ENCODE measurements at places on chromosomes 7 and 10.
A peak's percentile ranks its signal among the peaks of the same experiment; 100 is the strongest.

- no peak for DNase-seq
Measured at GRCh38 chr10:91197127-91197526, 23.3 kb upstream of the PCGF5 start.

- DNase-seq: no peak
Measured at GRCh38 chr7:96304573-96304972, 17.3 kb downstream of the SLC25A13 start.

GRCh38 chr7:43576241-43576640 lies 6.7 kb upstream of the STK17A start:
- no peak for DNase-seq

- no peak for DNase-seq
Measured at GRCh38 chr7:133742709-133743538, 384.2 kb upstream of the LRGUK start.

DNA sequence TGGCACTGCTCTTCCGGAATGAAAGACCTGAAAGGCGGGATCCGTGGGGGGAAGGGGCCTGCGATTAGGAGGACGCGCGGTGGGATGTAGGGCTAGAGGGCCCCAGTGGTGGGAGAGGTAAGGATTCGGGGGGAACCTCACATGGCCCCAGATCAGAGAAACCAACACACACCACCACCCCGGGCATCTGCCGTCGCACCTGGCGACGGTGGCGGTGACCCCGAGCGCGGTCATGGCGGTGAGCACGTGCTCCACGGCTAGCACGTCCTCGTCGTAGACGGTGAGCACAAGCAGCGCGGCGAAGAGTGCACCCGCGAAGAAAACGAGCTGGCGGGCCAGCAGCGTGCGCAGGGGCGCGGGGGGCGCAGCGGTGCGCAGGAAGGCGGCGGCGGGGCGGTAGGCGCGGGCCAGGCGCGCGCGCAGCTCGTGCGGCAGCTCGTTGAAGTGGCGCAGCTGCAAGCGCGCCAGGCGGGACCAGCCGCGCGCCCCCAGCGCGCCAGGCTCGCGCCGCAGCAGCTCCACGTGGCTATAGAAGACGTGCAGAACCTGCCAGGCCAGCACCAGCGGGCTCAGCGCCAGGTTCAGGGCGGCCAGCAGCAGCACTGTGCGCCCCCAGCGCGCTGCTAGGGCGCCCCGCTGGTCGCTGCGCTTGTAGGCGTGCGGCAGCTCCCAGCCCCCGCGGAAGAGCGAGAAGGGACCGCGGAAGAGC lies 5.7 kb downstream of the ATG9B start:
- DNase-seq: no peak

DNA sequence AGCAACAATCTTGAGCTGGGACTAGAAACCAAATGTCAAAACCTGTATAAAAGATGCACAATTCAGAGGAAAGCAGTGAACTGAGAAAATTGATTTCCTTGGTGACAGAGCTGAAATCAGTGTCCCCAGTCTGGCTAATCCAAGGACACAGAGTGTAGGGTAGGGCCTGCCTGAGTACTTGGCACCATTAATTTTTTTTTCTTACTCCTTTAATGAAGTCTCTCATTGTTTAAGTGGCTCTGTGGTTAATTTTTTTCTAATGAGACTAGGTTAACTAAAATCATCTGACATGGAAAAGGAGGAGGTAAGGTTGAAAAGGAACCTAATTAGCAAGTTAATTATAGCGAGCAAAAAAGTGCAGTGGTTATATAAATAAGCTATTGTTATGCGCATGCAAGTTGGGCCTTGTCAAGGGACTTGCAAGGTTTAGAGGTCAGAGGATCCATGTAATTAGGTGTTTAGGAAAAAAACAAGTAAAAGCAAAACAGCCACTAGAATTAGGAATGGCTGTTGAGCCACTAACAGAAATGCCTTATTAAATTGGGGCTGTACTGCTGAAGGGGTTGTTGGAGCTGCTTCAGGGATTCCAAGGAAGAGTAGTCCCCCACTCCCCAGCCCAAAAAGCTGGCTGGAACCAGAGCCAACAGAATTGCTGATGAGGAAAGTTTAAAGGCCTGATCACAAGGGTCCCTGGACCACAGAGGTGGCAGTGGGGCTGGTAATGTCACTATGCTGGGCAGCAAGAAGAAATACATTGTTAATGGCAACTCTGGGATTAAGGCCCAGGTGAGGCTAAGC lies 58.9 kb upstream of the STRIP2 start:
- DNase-seq: no peak

DNA sequence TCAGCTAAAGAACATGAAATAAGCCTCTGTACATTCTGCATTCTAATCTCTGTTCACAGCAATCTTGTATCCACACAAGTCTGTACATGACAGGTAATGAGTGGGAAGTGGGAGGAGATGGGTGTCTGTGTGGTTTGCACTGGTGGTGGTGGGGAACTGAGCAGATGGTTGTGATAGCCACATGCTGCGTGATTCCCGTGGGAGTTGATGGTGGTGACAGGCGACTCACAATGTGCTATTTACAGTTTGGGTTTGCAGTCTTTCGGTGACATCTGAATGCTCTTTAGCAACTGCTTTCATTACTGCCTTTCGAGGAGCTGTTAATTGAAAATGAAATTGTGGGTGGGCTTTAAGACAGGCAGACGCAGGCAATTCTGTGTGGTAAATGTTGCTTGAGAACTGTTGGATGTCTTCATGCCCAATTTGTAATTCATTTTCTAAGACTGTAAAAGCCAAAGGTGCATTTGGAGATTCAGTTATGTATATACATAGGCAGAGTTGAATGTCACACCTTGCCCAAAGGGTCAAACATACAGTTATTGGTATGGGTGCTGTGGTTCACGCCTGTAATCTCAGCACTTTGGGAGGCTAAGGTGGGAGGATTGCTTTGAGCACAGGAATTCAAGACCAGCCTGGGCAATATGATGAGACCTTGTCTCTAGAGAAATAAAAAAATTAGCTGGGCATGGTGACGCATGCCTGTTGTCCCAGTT lies 308.2 kb downstream of the AUTS2 start:
- no peak for DNase-seq

DNA sequence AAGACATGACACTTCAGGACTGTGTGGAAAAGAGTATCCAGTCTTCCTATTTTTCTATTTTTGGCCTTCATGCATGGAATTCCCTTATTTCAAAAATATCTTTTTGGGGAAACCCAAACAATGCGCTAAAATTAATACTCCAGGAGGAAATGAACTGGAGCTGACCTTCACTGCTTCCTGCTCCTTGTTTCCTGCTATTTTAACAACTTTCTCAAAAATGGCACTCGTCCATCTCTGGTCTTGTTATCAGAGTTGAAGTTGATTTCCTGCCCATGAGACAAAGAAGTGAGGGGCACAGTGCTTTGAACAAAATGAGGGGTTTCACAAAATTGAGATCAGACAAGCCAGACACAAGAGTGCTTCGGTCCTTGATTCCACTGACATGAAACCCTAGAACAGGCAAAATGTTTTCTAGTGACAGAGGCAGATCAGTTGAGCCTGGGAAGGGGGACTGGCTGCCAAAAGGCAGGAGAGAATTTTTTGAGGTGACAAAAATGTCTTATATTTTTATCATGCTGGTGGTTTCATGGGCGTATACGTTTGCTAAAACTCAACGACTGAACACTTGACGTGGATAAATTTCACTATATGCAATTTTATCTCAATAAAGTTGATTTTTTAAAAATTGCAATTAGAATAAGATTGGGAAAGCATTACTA lies 193.2 kb downstream of the CREB5 start:
- DNase-seq: no peak

DNA sequence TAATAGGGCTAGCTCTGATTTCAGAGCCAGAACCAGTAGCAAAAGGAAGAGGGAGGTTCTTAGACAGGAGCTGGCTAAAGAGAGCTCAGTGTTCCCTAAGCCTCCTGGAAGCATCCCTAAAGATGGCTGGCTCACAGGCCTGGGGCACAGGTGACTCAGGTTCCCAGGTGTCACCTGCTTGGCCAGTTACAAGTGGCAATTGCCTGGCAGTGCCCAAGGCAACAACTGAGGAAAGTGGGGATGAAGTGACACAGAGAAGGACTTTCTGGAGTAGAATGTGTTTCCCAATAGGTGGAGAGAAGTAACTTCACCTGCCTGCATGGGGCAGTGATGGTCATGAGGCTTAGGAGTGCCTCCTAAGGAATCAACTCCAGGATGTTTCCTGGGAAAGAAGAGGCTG lies 66.5 kb upstream of the EEPD1 start:
- DNase-seq: no peak

GRCh38 chr10:6119423-6119822 lies 30.6 kb downstream of the RBM17 start:
- no peak for DNase-seq

- DNase-seq: no peak
Measured at GRCh38 chr10:48934672-48935501, 4.8 kb downstream of the LRRC18 start.

DNA sequence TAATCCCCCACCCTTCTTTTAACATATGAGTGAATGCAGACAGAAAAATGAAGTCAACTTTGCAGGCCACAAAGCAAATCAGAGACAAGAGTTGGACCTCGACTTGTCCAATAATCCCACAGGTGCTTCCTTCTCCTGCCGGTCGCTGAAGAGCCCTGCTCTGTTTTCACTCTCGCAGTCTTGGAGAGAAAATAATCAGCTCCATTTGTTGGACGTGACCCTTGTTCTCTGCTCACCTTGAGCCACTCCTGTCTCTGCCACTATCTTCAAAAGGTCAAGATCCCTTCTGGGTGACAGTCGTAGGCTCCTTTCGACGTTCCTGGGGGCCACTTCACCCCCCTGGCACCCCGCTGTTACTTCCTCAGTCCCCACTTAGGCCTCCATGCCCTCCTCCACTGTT lies 2.8 kb upstream of the KLF6 start:
- DNase-seq: no peak

DNA sequence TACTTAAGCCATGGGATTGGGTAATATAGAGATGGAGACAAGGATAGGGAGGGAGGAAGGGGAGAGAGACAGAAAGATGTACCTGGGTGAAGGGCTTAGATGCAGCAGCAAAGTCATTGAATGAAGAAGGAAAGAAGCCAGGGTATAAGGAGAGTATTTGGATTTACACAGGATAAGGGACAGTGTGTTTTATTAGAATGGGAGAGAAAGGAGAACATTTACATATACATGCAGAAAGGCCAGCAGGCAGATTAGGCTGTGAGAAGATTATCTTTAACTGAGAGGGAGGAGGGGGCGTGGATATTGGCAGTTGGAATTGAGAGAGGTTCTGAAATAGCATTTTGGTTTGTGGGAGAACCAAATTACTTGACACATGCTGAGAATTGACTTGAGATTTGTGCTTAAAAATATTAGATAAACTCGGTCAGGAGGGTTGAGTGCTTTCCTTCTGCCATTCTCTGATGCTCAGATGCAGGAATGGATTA lies 161.5 kb upstream of the ZNF804B start:
- no peak for DNase-seq

DNA sequence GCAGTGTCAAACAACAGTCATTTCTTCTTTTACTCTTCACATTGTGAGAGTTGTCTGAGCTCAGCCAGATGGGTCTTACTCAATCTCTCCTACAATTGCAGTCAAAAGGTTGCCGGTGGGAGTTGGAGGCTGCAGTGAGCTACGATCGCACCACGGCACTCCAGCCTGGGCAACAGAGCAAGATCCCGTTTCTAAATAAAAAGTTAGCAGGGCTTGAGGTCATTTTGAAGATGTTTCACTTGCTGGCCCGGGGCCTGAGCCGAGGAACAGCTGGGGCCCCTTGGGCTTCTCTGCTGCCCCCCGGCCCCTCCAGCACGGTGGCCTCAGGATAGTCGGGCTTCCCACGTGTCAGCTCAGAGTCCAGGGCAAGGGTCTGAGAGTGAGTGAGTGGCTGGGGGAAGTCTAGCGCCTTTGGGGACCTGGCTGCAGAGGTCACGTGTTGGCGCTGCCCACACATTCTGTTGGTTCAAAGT lies 40.4 kb downstream of the GTF2IRD1 start:
- no peak for DNase-seq

DNA sequence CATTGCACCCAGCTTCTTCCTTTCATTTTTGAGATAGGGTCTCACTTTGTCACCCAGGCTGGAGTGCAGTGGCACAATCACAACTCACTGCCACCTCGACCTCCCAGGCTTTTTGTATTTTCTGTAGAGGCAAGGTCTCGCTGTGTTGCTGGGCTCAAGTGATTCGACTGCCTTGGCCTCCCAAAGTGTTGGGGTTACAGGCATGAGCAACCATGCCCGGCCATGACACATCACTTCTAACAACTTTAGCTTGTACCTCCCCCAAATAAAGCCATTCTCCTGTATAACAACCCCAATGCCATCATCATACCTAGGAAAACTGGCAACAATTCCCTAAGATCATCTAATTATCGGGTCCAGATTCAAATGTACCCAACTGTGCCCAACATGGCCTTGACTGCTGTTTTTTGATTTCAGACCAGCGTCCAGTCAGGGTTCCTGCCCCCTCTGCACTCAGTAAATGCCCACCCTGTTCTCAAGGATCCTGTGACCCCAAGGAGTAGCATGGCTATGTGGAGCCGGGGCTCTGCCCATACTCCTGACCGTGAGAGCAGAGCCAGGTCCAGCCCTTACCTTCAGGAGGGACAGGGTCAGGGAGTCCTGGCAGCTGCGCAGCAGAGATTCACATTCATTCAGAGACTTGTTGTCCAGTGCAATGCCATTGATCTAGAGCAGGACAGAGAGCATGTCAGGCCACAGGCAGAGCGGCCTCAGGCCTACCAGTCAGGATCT lies 102.6 kb downstream of the DLG5 start:
- peak; percentile 23 for DNase-seq

DNA sequence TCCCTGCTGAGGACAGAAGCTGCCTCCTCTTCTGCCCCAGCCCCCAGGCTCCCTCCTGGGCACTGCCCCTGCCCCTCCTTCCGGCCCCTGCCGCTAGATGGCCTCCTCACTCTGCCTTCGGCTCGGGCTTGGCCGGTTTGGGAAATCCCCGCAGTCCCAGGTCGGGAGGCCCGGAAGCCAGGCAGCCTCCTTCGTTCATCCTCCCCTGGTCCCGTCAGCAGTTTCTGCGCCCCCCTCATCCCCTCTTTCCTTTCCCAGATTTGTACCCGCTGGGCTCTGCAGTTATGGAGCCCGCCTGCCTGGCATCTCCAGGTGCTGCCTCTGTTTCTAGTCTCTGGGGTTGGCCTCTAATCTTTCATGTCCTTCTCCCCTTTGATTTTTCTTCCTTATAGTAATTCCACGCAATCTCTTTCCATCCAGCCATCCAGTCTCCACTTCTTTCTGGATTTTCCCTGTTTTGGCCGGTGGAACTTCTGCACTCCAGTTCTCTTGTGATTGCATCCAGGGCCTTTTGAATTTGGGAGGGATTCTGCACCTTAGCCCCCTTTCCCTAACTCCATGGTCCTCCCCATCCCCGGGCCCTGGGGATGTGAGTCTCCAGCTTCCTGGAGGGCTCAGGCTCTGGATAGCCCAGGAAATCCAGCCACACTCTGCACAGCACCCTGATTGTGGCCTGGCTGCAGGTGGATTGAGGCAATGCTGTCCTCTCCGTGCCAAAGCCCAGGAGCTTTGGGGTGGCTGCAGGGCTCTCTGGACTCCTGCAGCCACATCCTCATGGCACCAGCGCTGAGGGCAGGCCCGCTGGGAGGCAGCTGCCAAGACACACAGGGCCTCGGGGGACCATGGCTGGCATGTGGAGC lies 3.3 kb upstream of the SHH start:
- peak; percentile 79 for DNase-seq

GRCh38 chr10:37535459-37536246 lies 321.8 kb downstream of the ZNF248 start:
- no peak for DNase-seq

GRCh38 chr10:93916257-93917063 lies 22.7 kb downstream of the SLC35G1 start:
- DNase-seq: no peak
